ENCODE measurements at places on chromosomes 4 and X.

DNA sequence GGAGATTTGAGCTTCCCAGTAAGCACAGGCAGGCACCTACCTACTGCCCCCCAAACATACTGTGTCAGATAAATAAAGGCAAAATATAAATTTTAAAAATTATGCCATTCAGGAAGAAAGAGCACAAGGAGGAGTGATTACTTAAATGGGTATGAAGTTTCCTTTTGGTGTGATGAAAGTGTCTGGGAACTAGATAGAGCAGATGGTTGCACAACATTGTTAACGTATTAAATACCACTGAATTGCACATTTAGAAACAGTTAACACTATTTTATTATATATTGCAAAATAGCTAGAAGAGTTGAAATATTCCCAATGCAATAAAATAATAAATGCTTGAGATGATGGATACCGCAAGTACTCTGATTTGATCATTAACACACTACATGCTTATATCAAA lies 374.7 kb upstream of the FGF13 start:
- no peak for DNase-seq

- DNase-seq = peak; percentile 10
Observed at GRCh38 chr4:38382520-38382919, 281.5 kb upstream of the KLF3 start.

GRCh38 chrX:93461060-93461459 lies 212.3 kb downstream of the NAP1L3 start:
- DNase-seq = no peak

DNA sequence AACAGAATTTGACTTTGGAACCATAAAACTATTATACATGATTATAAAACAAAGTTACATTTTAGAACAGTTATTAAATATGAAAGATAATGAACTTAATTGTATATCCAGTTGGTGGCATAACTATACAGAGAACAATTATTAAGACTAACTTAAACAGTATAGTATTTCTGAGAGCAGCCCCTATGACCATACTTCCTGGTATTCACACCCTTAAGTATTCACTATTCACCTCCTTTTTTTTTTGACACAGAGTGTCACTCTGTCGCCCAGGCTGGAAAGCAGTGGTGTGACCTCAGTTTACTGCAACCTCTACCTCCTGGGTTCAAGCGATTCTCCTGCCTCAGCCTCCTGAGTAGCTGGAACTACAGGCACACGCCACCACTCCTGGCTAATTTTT lies 74.5 kb downstream of the FRYL start:
- no peak for DNase-seq

DNA sequence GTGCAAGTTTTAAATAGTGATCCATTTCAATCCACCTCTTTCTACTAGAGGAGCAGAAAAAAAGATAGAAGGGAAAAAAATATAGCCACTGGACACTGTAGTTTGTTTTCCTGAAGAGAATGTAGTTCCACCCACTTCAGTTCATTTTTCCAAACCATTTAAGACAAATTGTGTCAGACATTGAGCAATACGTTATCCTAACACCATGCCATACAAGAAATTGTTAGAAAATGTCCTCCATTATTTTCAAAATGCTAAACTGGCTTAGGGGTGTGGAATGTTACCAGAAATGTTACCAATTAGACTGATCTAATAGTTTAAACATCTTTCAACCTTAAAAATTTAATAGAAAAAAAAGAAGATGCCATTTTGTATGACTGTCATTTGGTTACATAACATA lies 48.6 kb upstream of the ETNPPL start:
- DNase-seq = no peak

GRCh38 chr4:143667461-143667860 lies 33.0 kb downstream of the FREM3 start:
- no peak for DNase-seq

- DNase-seq = peak; percentile 24
Observed at GRCh38 chr4:153684182-153684970, at the start of gene TLR2. TLR2 (plus strand) TSS chr4:153684280; CDS start chr4:153702908, 18,628 bp downstream.

- no peak for DNase-seq
Observed at GRCh38 chrX:65586491-65586890, 51.9 kb upstream of the LAS1L start.

DNA sequence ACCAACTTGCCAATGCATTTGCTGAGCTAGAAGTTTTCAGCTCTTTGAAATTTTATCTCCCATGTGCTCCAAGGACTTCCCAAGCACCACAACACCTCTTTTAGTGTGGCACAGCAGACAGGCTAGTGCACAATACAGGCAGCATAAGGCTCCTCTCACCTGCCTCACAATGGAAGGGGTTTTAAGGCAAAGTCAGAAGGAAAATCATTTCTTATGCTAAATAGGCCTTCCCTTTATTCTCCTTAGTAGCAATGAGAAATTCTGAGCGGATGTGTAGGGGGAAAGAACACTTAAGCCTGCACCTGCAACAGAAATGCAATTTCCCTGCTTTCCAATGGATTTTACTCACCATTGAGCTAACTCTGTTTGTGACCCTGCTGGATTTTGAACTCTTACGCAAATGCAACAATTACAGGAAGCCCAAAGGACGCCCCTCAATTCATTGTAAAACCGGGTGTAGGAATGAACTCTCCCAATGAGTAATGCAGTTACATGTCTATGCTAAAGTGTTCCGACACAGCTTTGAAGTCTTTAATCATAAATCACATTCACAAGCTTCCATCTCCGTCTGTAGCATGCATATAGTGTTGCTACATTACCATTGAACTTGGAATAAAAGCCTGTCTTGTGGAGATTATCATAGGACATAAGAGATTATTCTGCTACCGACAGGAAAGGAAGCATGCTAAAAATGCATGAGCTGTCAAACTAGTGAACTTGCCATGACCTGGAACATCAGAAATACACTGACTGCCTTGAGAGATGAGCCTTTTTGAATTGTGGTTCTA lies 1084.9 kb downstream of the RPA4 start:
- no peak for DNase-seq

GRCh38 chr4:139972305-139972704 lies 181.7 kb downstream of the MAML3 start:
- no peak for DNase-seq

- peak; percentile 17 for DNase-seq
Observed at GRCh38 chrX:102154218-102154860, 1.4 kb downstream of the BEX5 start.

- DNase-seq = no peak
Observed at GRCh38 chrX:155259752-155260151, 4.5 kb downstream of the RAB39B start.

- no peak for DNase-seq
Observed at GRCh38 chr4:48027653-48028052, 11.1 kb downstream of the NIPAL1 start.

GRCh38 chrX:10615931-10616774 lies 4.2 kb downstream of the MID1 start:
- peak; percentile 76 for DNase-seq

DNA sequence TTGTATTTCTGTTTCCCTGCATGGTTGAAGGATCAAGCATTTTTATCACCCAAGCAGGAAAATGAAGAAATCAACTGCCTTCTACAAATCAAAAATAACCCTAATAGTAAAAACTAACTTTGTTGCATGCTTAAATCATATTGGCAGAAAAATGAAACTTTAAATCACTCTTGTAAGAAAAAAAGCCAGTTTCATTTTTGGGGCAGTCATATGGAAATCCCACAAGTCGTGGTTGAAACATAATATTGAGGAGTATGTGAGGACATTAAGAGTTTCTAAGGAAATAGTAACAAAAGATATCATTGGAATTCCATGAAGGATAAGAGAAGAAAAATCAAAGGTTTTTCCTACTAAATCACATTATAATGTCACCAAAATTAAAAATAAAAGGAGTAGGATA lies 8.4 kb downstream of the TEC start:
- no peak for DNase-seq

DNA sequence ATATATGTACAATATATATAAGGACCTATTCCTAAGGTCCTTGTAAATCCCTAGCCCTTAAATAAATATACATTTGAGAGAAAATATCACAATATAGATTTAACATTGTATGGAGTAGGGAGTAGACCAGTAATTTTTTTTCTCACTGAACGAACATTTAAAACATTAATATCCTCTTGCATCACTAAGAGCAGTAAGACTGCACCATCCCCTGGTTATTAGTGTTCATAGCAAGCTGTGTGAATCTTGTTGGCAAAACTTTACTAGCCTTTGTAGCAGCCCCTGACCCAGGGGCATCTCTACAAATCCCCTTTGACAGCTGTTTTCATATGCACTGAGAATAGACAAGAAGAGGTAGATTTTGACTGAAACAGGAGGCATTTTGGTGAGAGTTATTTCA lies 146.5 kb downstream of the IL1RAPL2 start:
- no peak for DNase-seq

DNA sequence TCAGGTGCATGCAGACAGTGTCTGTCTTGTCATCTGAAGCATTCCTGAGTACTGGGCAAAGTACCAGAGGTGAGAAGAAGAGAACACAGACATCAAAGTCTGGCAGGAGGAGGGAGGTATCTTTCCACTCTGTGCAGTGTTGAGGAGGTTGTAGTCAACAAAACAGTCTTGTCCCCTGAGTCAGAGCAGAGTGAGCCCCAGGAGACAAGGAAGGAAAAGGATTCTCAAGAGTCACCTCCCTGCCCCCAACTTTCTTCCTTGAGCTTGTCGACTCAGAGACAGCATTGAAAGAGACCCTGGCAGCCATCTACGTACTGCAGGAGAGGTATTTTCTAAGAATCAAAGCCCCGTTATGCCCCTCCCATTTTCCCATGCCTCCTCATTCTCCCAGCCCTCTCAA lies 4.4 kb upstream of the SRPX start:
- DNase-seq = no peak

DNA sequence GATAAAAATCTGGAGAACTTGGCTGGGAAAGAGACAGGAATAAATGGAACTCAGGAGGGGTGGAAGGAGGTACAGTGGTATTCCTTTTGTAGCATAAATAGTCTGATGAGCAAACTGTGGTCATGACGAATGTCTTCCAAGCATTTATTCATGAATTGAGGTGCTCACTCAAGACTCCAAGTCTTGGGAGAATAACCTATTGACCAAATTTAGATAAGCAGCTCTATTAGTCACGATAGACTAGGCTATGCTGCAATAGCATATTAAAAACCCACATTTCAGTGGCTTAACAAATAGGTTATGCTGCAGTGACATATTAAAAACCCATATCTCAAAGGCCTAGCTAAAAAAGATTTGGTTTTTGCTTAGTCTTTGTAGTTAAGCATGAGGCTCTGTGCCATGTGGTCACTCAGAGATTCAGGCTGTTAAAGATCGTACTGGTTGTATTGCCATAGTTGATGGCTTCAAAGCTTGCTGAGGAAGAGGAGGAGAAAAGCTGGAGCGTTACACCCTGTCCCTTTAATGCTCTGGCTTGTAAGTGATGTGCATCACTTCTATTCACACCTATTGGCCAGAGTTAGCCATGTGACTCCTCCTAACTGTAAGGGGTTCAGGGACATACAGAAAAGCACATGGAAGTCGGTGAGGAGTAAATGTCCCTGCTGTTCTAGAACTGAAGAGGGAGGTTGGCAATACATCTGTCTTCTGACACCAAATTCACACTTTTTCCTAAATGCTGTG lies 24.5 kb upstream of the CCDC149 start:
- DNase-seq = no peak

- no peak for DNase-seq
Observed at GRCh38 chr4:83855044-83855443, 319.1 kb downstream of the GPAT3 start.

DNA sequence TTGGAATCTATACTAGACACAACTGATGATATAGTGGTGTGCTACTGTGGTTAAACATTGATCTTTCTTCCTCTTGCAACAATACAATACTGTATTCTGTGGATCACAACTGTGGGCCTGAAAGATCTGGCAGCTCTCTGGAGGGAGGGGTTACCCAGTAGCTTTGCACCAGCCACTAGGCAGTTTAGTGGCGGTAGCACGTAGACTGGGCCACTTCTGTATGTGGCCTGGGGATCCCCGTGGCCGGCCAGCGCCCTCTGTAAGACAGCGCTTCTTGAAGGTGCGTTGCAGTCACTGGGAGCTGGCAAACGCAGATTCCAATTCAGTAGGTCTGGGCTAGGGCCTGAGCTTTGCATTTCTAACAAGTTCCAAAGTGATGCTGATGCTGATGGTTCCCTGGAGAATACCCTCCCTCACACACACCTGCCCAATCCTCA lies 168.6 kb downstream of the MGST2 start:
- DNase-seq = no peak

DNA sequence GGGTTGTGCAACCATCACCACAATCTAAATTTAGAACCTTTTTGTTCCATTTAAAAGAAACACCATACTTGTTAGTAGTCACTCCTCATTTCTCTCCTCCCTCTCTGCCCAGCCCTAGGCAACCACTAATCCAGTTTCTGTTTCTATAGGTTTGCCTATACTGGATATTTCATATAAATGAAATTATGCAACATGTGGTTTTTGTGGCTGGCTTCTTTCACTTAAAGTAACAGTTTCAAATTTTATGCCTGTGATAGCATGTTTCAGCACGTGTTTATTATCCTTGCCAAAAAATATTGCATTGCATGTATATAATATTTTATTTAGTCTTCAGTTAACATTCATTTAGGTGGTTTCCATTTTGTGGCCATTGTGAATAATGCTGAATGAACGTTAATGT lies 437.6 kb downstream of the IL1RAPL1 start:
- no peak for DNase-seq

DNA sequence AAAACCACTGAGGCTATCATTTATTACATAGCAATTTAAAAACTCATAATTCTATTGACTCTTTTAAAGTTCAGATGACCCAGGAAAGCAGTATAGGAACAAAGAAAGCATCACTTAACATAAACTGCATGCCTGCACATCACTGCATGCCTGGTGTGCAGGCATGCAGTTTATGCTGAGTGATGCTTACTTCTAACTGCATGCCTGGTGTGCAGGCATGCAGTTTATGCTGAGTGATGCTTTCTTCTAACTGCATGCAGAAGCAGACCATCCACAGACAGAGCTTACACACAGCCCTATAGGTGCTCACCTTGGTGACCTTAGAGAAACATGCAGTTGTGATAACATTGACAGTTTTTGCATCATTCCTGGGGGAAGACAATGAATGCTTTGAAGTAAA lies 17.0 kb downstream of the SDAD1 start:
- DNase-seq = no peak

DNA sequence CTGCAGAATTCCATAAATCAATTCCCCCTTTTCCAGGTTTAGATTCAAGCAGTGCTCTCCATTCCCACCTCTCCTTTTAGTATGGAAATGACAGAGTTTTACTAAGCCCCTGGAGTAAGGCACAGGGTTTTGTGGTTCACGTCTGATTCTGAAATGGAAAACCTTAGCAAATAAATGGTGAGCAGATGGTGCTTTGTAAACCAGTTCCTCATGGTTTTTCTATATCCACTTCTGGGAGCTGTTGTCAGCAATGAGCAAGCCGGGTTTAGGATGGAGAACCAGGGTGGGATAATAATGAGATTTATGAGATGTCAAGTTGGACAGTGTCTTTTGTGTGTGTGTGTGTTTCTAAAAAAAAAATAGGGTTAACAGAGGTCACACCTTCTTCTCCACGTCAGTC lies 113.8 kb upstream of the RBPJ start:
- DNase-seq = peak; percentile 15

- peak; percentile 54 for DNase-seq
Observed at GRCh38 chrX:84717343-84717742, 215.1 kb upstream of the HDX start.

- DNase-seq = no peak
Observed at GRCh38 chr4:117455088-117455487, 369.7 kb upstream of the TRAM1L1 start.
